Activated CD4-positive, CD25-positive, alpha-beta regulatory T cell (primary cell): ENCODE measurements at places on chromosomes 6 and 20.

DNA sequence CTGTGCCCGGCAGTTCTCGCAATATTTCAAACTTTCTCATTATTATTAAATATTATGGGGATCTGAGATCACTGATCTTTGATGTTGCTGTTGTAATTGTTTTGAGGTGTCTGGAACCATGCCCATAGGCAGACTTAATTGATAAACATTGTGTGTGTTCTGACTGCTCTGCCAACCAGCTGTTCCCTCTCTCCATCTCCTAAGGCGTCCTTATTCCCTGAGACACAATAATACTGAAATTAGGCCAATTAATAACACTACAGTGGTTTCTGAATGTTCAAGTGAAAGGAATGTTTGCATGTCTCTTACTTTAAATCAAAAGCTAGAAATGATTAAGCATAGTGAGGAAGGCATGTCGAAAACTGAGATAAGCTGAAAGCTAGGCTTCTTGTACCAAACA, 7.6 kb downstream of the MAPK14 start:
- DNase-seq, result no peak

DNA sequence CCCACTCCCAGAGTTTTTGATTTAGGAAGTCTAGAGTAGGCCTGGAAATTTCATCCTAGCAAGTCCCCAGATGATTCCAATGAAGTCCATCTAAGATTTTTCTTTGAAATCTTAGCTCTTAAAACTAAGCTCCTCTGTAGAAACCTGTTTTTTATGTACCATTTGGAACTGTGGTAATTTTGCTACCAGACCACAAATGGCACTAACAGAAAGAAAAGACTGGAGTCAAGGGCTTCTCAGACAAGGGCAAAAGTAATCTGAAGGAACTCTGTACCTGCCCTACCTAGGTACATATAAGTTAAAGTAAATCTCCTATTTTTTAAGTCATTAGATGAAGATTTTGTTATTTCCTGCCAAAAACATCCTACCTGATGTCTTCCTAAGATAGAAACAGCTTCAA, 155.0 kb upstream of the HTR1E start:
- no peak for DNase-seq

DNA sequence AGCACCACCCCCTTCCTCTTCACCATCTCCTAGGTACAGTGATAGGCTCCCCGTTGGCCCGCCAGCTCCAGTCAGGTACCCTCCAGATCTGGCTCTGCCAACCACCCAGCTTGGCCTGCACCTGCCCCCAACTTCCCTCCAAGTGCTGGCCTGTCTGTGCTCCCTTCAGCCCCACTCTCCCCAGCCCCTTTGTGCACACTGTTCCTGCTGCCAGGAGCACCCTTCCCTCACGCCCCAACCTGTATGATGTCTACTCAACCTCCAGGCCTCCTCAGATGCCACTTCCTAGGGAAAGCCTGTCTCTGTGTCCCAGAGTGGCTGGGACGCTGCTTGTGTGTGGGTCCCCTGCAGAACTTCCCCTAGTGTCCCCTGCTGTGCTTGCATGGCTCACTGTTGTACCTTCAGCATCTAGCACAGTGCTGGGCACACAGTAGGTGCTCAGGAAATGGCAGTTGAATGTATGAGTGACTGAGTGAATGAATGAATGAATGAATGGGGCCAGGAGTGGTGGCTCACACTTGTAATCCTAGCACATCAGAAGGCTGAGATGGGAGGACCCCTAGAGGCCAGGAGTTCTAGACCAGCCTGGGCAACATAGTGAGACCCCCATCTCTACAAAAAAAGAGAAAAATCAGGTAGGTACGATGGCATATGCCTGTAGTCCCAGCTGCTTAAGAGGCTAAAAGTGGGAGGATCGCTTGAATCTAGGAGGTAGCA, 3.0 kb downstream of the ZBP1 start:
- no peak for DNase-seq

GRCh38 chr6:31143148-31143547, 4.3 kb upstream of the PSORS1C2 start:
- DNase-seq, result no peak

DNA sequence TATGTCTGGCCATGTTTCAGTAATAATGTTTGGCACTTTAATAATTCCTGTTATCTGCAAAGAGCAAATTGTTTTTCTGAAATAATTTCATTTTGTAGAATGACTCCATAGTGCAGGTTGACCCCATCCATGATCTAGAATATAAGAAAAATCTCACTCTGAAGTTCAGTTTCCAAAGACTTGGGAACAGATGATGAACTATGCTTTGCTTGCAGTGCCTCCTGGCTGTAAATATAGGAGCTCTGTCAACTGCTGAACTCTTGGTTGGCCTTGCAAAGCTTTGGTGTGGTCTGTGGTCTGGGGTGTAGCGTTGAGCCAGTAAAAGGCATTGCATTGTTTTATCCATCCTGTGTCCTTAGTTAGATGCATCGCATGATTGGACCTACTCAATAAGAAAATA, 104.0 kb downstream of the PLCB4 start:
- DNase-seq, result no peak

GRCh38 chr20:46761566-46761965, 52.1 kb downstream of the SLC2A10 start:
- DNase-seq, result no peak

DNA sequence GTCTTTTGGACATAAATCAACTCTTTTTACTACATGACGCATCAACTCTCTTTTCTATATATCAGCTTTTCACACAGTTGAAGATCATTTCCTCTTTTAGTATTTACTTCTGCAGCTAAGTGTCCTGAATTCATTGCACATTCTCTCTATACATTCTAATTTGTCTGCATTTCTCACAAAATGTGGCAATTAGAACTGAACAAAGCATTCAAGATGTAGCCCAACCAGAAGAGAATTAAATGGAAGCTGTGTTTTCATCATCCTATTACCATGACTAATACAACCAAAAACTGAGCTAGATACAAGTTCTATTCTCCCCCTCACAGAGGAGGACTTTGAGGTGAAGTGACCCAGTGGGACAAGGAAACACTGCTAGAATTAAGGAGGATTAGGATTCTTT, 86.9 kb downstream of the PLCG1 start:
- no peak for DNase-seq

GRCh38 chr6:109296971-109297372, 85.3 kb downstream of the CD164 start:
- no peak for DNase-seq

- DNase-seq, result no peak
Observed at GRCh38 chr6:3899970-3900439, 50.8 kb downstream of the FAM50B start.

DNA sequence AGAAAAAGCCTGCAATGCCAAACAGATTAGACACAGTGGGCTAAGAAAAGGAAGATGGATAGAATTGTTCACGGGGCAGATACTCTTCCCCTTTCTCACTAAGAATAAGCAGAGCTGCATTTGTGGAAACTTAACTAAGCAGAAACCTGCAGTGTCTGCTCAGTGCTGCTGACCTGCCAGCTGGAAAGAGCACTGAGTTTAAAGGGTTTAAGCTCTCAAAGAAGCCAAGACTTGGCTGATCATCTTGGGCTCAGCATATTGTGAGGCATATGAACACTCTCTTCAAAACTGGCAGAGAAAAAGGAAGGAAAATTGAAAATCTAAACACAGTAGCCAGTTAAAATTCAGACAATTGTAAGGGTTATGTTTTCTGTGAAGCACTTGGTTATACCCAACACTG, 711.1 kb upstream of the EPHA7 start:
- DNase-seq, result no peak

GRCh38 chr6:96994660-96995059, 70.1 kb downstream of the KLHL32 start:
- no peak for DNase-seq
